ENCODE measurements at places on chromosomes 3 and 15. TPM values are rescaled to one million over a fixed set of nuclear protein-coding genes. Genes with fewer than 3 reads are reported as not detected.

MYH15 gene
- 0.49 TPM for total RNA-seq

ERICH6 gene
- 0.27 TPM for total RNA-seq

CX3CR1 gene
- 0.49 TPM for total RNA-seq

XCR1 gene
- 0.14 TPM for total RNA-seq

GLDN gene
- total RNA-seq = 1.2 TPM

LEO1 gene
- 31.1 TPM for total RNA-seq

ALPK3 gene
- total RNA-seq = 0.78 TPM

COPG1 gene
- 98.3 TPM for total RNA-seq

TMEM42 gene
- total RNA-seq = 13.0 TPM

DAPK2 gene
- 0.50 TPM for total RNA-seq

CNBP gene
- 407 TPM for total RNA-seq

ATP13A5 gene
- not detected for total RNA-seq

P2RY12 gene
- total RNA-seq = 4.2 TPM

GRAMD2A gene
- 1.7 TPM for total RNA-seq

TGM5 gene
- not detected for total RNA-seq

RTP3 gene
- not detected for total RNA-seq

GOLGA8T gene
- not detected for total RNA-seq

SEMA5B gene
- 21.3 TPM for total RNA-seq

MUC20 gene
- 0.76 TPM for total RNA-seq

NANOGP8 gene
- total RNA-seq = 0.78 TPM

FANCD2OS gene
- not detected for total RNA-seq

STARD9 gene
- total RNA-seq = 12.5 TPM

CDHR4 gene
- total RNA-seq = 0.14 TPM

NPAP1 gene
- 0.21 TPM for total RNA-seq

GALNT15 gene
- 2.6 TPM for total RNA-seq

GCHFR gene
- total RNA-seq = 1.6 TPM

CD200 gene
- total RNA-seq = 15.0 TPM

KLF15 gene
- total RNA-seq = 1.6 TPM

TM6SF1 gene
- total RNA-seq = 2.5 TPM

PP2D1 gene
- total RNA-seq = 1.1 TPM

KBTBD13 gene
- total RNA-seq = 0.34 TPM

ILDR1 gene
- not detected for total RNA-seq

MFAP1 gene
- total RNA-seq = 36.2 TPM

CNTN3 gene
- 11.2 TPM for total RNA-seq

GP5 gene
- total RNA-seq = 0.40 TPM

CYP1A1 gene
- total RNA-seq = 0.32 TPM

ANKRD28 gene
- 74.0 TPM for total RNA-seq

CPNE9 gene
- 0.81 TPM for total RNA-seq

OSTN gene
- total RNA-seq = 3.0 TPM

THRB gene
- 0.77 TPM for total RNA-seq

P2RY14 gene
- total RNA-seq = 10.0 TPM
